ENCODE measurements at places on chromosomes 5 and 9.

GRCh38 chr5:159903131-159903530, 13.2 kb upstream of the ADRA1B start:
- no peak for DNase-seq

GRCh38 chr9:126222835-126223431, 103.7 kb upstream of the MVB12B start:
- DNase-seq, result no peak

DNA sequence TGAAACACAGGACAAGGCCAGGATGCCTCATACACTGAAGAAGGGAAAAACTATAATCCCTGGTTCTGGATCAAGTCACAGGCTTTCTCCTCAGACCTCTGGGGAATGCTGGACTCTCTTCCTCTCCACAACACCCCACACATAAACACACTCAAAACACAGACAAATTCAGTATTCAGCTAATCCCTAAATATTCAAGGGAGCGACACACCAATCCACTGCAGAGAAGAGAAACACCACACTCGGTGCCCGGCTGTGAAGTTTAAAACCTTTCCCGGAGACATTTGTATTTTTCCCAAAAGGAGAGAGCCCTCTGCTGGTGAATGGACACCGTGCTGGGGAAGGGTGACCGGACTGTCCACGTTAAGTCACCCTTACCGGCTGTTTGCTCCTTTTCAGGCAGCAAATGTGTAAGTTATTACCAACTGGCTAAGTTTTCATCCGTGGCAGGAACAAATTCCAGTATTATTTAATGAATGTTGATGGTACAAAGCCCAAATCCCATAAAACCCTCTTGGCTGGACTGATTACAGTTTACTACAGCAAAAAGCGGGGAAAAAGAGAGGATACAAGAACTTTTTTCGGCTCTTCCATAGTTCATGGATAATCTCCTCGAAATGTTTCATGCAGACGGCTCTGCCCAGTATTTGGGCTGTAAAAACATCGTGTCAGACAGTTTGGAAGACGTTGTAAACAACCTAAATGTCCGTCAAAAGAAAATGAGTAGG, 130.9 kb upstream of the SLC30A5 start:
- DNase-seq, result no peak

DNA sequence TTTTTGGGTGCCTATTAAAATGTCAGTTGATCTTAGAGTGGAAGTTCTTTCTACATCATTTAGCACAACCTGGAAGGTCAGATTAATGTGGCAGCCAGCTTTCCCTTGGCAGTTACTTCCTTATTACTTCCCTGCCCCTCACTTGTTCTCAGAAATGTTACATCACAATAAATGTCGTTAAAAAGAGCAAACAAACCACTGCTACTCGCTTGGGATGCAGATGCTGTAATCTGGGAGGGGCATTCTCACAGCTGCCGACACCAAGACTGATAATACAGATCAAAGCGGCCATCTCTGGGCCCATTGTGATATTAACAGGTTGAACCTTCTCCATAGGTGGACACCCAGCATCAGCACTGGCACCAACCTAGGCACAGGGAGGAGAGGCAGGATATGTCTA, 29.3 kb downstream of the PLAC8L1 start:
- no peak for DNase-seq

GRCh38 chr5:76278261-76278789, 124.8 kb upstream of the IQGAP2 start:
- DNase-seq, result no peak

DNA sequence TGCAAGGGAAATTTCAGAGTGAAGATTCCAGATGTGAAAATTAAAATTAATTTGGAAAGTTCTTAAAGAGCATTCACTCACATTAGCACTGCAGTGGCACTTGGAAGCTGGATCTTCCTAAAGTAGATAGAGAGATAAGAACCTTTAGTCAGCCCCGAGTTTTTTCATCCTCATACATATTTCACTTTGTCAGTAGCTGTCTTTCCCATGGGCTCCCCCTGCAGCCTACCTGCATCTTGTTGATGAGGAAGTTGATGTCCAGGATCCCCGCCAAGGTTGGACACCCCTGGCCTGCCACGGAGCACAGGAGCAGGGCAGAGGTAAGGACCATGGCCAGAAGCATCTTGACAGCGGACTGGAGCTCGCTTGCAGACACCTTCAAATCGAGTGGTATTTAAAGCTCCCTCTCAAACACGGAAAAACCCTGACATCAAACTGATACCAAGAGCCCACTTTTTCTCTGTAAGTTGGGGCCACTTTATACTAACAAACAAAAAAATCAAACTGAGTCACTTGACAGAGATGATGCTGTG, at the start of gene IL9:
IL9 (minus strand) TSS at position 368 of the 533 bp plus-strand sequence; CDS start at position 343, 25 bp downstream.
- no peak for DNase-seq

- no peak for DNase-seq
Observed at GRCh38 chr5:173881811-173882575, 6.2 kb upstream of the CPEB4 start.

- DNase-seq, result no peak
Observed at GRCh38 chr9:79176014-79176697, 395.6 kb upstream of the TLE4 start.

- DNase-seq, result no peak
Observed at GRCh38 chr9:27053369-27054022, 48.0 kb upstream of the LRRC19 start.

- no peak for DNase-seq
Observed at GRCh38 chr5:132296412-132297016, 2.3 kb downstream of the SLC22A4 start.

DNA sequence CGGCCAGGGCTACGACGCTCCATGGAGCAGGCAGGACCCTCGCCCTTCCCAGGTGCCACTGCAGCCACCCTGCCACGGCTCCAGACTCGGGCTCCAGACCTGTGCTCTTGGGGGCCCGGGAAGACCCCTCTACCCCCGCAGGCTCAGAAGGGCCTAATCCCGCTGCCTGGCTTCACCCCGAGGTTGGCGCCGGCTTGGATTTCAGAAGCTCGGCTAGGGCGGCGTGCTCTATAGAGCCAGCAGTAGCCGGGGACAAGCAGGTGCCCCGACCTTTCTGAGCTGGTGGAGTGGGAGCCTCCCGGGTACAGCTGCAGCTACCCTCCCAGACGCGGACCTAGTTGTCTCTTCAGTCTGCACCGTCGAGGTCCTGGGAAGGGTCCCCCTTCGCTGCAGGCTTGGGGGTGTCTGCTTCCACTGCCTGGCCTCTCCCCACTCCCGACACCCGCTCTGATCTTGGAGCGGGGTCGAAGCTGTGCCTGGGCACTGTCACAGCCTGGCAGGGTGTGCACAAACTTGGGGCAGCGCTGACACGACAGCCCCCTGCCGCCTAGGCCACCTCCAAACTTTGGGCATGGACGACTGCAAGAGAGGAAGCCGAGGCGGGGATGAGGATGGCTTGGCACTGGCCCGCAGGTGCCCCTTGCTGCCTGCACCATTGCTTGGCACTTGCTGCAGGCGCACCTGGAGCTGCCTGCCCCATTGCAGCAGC, 1366.1 kb upstream of the CDH9 start:
- DNase-seq, result no peak

DNA sequence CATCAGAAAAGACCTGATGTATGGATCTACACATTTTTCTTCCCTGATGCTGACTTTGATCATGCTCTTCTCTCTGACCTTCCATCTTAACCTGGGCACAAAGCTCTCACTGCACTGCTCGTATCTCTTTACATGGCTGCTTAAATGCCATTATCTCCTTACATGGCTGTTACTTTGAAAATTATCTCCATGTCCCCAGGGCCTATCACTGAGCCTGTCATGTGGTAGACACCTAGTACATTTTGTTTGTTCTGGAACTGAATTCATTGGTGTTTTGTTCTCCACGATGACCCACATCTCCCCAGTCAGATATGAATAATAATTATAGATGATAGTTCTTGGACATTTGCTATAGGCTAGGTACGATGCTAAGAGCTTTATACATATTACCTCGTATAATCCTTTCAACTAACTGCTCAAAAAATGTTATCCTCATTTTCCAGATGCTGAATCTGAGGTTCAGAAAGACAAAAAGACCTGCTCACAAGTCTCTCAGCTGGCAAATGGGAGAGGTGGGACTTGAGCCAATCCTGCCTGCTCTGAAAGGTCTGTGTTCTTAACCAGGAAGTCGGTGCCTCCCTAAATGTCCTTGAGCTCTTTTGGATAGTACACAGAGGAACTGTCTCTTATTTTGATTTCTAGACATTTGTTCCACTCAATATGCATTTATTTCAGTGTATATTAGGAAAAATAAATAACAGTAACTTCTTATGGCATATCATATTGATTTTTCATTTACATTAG, 9.8 kb upstream of the CPEB4 start:
- DNase-seq, result no peak

DNA sequence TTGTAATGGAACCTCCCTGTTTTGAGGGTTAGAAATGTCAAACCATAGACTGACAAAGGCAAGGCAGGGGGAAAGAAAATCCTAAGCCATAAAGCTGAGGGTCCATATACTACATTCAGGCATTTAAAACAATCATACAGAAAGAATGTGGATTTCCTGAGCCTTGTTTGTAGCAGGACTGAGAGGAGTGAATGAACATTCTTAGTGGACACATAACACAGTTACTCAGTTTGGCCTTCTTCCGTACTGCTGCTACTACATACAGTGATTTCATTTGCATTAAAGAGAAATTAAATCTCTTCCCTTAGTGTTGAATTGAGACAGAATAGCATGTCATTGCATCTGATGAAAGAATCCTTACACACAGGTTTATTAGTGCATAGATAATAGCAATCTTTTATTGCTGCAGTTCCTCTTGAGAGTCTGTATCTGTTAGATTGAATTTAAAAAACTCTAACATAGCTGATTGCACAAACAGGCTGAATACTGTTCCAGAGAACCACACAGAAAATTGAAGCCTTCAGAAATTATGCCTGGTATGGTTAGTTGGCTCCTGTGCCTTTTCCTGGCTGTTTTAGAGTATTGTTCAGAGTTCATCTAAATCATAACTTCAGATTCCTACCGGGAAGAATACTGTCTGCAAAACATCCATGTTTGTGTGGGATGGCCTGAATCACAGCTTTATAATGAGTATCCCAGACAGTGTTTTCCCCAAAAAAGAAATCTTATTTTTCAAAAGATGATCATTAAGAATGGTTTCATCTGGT, 2.0 kb upstream of the MTX3 start:
- DNase-seq, result no peak

All from activated CD4-positive, CD25-positive, alpha-beta regulatory T cell treated with anti-CD3 and anti-CD28 coated beads, Interleukin-2, amount 50 U/mL, for 72 hours (primary cell).